ENCODE measurements at places on chromosomes 7 and 10. TPM values are rescaled to one million over a fixed set of nuclear protein-coding genes. Genes with fewer than 3 reads are reported as not detected.

The TSPAN33 gene
- 35.8 TPM for total RNA-seq

The PAX4 gene
- not detected for total RNA-seq

DNA sequence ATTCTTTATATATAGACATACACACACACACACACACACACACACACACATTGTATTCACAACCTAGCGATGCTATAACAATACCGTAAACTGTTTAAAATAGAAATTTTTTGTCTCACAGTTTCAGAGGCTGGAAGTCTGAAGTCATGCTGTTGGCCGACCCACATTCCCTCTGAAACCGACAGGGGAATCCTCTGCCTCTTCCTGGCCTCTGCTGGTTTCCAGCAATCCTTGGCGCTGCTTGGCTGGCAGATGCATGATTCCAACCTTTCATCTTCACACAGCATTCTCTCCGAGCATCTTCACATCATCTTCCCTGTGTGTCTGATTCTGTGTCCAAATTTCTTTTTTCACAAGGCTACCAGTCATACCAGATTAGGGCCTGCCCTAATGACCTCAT, 94.8 kb downstream of the CCDC71L start:
- DNase-seq: no peak

The TRIM50 gene
- total RNA-seq: not detected

DNA sequence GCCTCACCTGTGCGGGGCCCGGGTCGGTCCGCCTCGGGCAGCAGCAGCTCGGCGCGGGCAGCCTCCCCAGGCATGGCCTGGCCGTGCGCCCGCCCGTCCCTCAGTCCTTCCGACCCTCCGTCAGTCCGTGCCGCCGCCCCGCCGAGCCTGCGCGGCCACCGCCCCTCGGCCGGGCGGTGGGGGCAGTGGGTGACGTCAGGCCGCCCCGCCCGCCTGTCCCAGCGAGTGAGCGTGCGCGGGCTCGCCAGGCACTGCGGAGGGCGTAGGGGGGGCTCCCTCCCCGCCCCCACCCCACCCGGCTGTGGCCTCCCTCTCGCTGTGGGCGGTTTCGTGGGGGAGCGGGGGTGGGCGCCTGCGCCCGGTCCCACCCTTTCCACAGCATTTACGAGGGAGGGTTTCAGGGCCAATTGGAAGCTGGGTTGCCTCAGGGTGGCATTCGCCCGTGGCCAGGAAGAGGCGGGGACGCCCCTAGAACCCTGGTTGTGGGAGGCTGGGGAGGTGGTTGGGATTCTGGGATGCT, at the start of gene NACAD:
NACAD (minus strand) TSS at position 149 of the 520 bp plus-strand sequence; CDS start at position 74, 75 bp downstream.
- peak; percentile 78 for DNase-seq

DNA sequence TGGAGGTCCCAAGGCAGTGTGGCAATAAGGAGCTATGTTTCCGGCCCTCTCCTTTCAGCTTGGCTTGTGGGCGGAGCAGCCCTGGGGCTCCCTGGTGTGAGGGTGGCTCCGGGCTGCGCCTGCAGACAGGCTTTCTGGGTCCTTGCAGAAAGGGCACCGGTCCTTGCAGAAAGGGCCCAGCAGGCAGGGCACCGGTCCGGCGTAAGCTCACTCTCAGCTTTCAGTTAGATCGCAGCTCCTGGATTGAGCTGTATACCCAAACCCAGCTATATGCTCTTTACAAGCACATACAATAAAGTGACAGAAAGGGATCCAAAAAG, 293.8 kb upstream of the SHH start:
- DNase-seq: no peak

The PDZD7 gene
- 4.5 TPM for total RNA-seq

The ASAH2 gene
- 0.20 TPM for total RNA-seq

DNA sequence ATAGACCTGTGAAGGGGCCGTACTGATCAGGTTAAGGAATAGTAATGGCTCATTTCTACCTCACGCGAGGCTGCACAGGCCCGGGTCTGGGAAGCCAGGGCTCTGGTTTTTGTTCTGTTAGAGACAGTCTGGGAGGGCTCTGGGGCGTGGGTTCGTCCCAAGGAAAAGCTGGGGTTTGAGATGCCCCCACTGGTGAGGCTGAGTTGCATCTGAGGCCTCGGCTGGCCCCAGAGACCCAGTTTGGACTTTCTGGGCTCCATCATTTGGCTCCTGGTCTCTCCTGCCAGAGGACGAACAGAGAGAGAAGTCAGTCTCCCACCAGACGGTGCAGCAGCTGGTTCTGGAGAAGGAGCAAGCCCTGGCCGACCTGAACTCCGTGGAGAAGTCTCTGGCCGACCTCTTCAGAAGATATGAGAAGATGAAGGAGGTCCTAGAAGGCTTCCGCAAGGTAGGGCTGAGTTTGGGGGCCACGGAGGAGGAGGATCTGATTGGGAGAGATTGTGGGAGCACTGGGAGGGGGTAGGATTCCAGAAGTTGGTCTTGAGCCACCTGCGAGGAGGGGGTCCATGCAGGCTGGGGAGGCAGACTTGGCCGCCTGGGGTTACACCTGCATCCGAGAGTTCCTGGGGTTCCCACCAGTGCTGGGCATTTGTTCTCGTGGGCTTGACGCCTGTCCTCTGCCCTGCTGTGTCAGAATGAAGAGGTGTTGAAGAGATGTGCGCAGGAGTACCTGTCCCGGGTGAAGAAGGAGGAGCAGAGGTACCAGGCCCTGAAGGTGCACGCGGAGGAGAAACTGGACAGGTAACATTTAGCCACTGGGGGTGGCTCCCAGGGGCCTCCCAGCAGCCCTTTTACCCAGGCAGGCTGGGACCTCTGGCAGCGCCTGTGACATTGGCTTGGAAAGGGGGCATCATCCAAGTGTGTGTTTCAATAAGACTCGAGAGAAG, 22.5 kb upstream of the BTBD16 start:
- no peak for DNase-seq

The TEX36 gene
- not detected for total RNA-seq

DNA sequence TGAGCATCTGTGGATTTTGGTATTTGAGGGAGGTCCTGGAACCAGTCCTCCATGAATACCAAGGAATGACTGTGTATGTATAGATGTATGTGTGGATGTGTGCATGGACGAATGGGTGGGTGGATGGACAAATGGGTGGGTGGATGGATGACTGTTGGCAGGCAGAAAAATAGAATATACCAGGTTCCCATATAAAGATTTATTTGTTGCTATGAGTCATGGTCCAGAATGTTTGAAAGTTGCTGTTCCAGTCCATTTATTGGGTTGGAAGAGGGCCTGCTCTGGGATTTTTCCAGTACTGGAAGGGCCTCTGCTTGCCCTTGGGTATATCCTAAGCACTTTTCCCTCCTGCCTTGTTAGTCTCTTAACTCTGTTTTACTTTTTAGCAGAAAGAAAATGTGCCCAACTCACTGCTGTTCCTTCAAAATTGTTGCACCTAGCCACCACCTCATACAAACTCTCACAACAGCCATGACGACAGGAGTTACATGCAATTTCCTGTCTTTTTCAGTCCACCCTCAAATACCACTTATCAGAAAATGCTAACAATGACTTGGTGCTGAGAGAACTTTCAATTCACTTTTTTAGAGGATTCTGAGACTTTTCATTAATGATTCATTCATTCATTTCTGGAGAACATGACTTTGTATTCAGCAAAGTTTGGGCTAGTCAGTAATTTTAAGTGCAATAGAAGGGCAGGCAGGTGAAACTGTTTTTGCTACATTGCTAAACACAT, 108.1 kb downstream of the EEPD1 start:
- DNase-seq: no peak

The CTBP2 gene
- total RNA-seq: 85.3 TPM

Data from G401 (cell line).